IPS DF 6.9 (cell line): ENCODE measurements at places on chromosomes 2 and 18.

- no peak for DNase-seq
These were observed 147.7 kb upstream of the SP5 start for GRCh38 chr2:170567429-170567828.

DNA sequence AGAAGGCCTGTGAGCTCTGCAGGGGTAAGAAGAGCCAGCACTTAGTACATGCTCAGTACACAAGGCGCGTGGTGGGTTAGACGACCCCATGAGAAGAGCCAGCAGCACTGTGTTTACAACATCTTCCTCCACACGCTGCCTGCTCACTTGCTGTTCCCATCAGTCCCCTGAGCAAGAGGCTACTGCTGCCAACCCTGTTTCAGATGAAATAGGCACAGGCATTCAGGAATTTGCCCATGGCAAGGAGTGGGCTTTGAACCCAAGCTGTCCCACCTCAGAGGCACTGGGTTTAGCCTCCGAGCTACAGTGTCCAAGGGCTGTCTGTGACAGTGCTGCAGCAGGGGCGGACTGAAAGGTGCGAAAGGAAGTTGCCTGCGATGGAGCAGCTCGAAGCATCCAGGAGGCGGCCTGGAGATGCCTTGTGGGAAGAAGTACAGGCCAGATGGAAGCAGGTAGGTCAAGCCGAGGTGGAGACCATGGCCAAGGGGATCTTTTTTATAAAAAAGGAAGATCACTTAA, 121.5 kb upstream of the PXDN start:
- DNase-seq = no peak

GRCh38 chr2:136363470-136363869, 245.5 kb upstream of the CXCR4 start:
- DNase-seq = no peak

GRCh38 chr18:160831-161570, 2.6 kb downstream of the USP14 start:
- DNase-seq = no peak

DNA sequence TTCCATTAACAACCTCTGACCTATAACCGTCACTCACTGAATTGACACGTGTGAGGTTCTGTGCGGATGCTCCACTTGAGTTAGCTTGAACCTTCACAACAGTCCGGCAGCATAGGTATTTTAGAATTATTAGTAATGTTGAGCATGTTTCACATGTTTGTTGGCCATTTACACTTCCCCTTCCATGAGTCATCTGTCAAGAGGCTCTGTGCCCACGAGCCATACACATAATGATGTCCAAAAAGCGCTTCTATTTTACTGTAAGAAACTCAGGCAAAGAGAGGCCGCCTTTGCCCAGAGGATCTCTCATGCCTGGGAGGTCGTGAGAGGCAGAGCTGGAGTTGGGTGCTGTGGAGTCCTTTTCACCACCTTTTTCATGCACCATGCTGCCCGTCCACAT, 28.9 kb upstream of the TMEM214 start:
- no peak for DNase-seq

DNA sequence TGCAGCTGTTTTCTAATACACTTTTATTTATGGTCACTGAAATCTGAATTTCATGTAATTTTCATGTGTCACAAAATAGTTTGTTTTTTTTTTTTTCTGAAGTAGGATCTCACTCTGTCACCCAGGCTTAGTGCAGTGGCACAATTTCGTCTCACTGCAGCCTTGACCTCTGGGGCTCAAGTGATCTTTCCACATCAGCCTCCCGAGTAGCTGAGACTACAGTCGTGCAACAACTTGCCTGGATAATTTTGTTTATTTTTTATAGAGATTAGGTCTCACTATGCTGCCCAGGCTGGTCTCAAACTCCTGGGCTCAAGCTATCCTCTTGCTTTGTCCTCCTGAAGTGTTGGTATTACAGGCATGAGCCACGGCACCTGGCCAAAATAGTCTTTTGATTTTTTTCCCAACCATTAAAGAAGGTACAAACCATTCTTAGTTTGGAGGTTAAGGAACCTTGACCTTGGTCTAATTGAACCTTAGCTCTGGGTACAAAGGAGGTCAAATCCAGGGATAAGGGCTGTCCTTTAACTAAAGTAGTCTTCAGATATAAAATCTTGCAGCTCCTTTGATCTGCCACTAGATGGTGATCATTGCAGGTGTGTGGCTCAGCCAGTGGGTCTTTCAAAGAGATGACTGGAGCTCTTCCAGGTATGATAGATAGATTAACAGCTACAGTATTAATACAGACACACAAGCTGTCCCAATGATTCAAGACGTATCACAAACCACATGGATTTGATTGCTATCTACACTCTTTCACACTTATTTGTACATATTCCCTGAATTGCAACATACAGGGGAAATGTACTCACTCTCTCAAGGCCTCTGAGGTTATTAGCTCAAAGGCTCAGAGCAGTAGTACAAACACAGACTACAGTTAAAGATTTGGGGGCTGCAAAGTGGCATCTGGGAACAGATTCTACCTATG, 4.7 kb upstream of the KRCC1 start:
- DNase-seq = no peak

DNA sequence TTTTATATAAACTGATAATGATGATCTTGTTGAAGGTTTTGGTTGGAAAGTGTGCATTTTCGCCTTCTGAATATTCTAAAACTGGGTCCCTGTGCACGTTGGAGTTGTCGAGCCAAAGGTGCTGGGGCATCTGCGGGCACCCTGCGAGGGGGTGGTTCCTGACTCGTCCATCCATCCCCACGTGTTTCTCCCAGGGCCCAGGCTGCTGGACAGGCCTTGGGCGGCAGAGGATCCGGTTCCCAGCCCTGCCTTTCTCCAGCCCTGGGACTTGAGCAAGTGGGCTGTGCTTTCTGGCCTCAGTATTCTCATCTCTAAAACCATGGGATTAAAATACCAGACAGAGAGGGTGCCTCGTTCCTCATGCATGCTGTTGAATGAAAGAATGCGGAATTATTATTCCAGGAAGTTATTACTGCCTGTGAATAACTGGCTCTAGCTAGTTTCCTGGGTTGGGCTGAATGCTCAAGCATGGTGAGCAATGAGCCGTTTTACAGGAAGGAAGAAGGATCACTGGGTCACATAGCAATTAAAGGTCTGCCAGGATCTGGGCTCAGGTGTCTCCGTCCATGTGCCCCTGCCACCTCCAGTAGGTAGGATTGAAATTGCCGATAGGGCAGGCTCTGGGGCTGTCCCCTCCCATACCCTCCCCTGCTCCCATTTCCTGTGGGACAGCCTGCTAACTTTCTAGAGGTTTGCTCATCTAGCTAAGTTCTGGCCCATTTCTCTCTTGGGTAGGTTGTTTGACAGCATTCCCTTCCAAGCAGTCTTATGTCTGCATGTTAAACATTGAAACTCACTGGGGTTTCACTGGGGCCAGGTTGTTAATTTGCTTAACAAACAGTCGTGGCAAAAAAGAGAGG, 77.2 kb upstream of the HS6ST1 start:
- DNase-seq = no peak

DNA sequence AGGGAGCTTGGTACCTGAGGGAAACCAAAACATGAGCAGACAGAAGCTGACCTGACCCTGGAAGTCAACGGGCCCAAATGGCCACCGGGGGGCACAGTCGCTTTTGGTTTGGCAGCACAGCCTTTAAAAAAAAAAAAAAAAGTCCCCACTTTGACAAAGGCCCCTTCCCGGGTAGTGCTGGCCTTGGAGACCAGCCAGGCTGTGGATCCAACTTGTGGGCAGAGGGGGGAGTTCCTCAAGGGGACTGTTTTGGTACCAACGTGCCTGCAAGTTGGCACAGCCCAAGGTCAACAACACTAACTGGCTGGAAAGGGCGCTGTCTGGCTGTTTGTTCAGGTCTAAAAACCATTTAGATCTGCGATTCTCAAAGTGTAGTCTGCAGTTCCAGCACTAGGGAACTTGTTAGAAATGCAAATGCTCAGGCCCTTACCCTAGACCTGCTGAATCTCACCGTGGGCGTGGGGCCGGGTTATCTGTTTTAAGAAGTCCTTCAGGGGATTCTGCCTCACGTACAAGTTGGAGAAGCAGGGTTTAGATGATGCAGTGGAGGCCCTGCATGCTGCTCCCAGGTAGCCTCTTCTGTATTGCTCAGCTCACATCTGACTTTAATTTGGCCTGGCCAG, 83.0 kb downstream of the LPIN1 start:
- peak; percentile 67 for DNase-seq

GRCh38 chr2:20171445-20171977, 53.4 kb downstream of the SDC1 start:
- no peak for DNase-seq

- DNase-seq = no peak
These were observed 2.1 kb downstream of the NMUR1 start for GRCh38 chr2:231527955-231528635.

DNA sequence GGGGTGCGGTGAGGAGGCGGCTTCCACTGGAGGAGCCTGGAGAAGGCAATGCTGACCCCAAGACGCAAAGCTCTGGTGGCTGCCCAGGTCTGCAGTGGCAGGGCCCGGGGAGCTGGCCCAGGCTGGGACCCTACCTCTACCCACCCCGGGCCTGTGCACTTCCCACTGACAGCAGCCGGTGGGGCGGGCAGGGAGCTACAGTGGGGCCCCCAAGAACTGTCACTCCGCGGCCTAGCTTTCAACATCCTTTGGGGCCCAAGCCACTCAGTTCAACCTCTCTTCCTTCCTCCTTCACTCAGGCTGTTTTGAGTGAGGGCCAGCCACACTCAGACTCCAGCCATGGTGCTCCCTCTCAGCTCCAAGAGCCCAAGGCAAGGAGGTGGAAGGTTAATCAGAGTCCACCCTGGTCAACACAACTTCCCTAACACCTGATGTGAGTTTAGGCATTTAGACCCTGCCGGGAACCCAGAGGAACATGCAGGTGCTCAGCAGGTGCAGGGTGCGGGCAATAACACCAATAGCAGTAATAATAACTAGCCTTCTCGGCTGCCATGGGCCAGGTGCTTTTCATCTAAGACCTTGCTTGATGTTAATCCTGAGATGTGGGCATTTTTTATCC, 93.6 kb downstream of the ZFP36L2 start:
- no peak for DNase-seq

GRCh38 chr2:238908960-238909951, 61.4 kb downstream of the TWIST2 start:
- no peak for DNase-seq

- peak; percentile 16 for DNase-seq
These were observed 125.3 kb upstream of the NRP2 start for GRCh38 chr2:205556841-205557539.

- no peak for DNase-seq
These were observed 447.3 kb downstream of the TMX3 start for GRCh38 chr18:68267583-68267982.

- no peak for DNase-seq
These were observed 13.9 kb upstream of the GYPC start for GRCh38 chr2:126642031-126642430.

- no peak for DNase-seq
These were observed 1374.5 kb upstream of the NXPH2 start for GRCh38 chr2:140154706-140155105.

DNA sequence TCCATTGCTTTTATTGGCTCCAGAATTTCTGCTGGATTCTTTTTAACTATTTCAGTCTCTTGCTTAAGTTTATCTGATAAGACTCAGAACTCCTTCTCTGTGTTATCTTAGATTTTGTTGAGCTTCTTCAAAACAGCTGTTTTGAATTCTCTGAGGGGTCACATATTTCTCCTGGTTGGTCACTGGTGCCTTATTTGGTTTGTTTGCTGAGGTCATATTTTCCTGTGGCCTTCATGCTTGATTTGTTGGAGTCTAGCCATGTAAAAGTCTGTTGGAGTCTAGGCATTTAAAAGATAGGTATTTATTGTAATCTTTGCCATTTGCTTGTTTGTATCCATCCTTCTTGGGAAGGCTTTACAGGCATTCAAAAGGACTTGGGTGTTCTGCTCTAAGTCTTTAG, 398.7 kb downstream of the DSEL start:
- DNase-seq = no peak

GRCh38 chr2:220057391-220057790, 430.0 kb downstream of the SLC4A3 start:
- no peak for DNase-seq

DNA sequence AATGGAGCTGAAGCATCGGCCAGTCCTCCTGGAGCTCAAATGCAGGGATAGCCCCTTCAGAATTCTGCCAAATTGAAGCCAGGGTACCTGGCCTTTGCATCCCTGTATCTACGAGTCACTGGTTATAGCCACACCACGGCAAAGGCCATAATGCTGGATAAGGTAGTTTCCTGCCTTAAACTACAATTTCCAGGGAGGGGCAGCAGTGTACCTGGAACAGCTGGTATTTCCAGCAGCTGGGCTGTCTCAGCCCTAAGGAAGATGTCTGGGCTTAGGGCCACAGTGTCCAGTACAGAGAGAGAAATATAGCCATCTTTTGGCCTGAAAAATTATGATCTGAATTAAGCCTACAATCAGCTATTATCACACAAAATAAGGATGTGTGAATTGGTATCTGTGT, 180.3 kb downstream of the GCA start:
- peak; percentile 25 for DNase-seq

- no peak for DNase-seq
These were observed 202.1 kb upstream of the HS6ST1 start for GRCh38 chr2:128520791-128521190.

GRCh38 chr2:205685314-205686055, 3.2 kb downstream of the NRP2 start:
- DNase-seq = no peak

DNA sequence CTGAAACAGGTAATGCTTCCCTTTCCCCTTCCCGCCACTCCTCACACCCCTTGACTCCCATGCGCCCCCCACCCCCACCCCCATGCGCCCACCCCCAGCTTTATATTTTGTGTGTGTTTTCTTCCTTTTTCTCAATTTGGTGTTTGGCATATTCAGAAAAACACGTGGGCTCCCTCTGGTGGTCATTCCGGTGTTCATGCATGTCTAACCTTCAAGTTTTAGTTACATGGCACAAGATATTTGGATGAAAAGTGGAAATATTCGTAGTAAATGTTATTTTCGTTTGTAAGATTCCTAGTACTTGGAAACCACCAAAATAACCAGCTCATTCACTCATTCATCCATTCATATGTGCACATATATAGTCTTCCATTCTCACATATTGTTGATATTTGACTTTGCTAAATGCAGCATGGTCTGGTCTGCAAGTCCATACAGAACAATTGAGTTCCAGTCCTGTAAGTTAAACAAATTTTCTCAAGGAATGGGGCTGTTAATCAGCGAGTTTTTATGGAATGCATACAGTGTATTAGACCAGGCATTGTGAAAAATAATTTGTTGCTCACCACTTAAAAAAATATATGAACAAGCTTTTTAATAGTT, 143.6 kb upstream of the MAP3K20 start:
- peak; percentile 52 for DNase-seq
